Cortex of kidney (tissue), 1 donor: ENCODE measurements at places on chromosomes 1 and 21.

DNA sequence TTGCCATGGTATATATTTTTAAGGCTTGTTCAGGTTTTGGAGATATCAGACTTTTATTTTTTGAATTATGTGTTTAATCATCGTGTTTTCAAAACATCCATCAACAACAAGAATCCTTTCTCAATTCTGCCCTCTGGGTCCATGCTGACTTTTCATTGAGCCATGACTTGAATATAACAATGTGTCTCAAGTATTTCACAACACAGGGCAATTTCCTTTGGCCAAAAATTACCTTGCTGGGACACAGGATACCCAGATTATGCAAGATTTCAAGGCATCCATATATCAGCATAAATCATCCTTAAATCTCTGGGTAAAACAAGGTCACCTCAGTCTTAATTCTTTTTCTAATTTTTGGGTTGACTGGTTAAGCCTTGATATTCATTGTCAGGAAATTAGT lies 411.2 kb upstream of the USP24 start:
- no peak for DNase-seq

DNA sequence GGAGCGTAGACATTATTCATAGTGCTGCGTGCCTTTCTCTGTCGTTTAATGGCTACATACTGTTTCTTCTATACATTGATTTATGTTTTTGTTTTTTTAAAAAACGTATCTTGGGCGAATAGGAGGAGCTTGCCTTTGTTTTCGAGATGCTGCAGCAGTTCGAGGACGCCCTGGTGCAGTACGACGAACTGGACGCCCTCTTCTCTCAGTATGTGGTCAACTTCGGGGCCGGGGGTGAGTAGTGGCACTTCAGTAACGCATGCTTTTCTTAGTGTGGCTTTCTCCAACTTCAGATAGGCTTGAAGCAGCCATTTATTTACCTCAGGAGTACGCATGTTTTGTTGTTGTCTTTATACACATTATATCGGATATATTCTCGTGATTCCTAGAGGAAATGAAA lies 46.9 kb downstream of the TRAPPC10 start:
- no peak for DNase-seq

GRCh38 chr1:87117761-87118368 lies 203.4 kb downstream of the HS2ST1 start:
- DNase-seq = no peak

DNA sequence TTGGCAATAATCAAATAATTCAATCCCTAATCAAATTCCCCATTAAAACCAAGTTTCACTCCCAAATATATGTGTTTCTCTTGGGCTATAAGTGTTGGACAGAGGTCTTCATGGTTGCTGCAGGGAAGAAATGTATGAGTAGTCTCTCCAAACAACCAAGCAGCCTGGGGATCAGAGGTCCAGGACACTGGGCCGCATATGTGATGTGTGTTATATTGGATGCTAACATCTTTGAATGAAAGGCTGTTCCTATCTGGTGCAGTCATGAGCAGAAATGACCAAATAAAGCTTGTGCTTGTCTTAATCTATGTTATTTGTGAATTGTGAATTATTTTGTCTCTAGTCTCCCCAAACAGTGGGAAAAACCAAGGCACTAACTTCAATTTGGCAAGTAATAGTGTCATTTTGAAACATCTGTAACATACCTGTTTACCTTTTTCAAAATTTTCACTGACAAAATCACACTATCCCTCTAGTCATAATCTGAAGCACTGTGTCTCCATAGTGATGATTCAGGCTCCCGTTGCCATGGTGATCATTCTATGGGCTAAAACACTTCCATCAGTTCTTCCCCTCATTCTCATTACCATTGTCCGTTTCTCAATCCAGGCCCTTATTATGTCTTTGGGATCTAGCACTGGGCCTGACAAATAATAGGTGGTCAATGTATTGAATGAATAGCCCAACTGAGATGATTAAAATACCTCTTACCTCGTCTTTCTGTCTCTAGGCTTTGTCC lies 12.5 kb upstream of the TADA1 start:
- DNase-seq = no peak
